ENCODE measurements at places on chromosomes 11 and 22. TPM values are rescaled to one million over a fixed set of nuclear protein-coding genes. Genes with fewer than 3 reads are reported as not detected.

- ATAC-seq, result peak; percentile 94
These were observed 80.2 kb downstream of the TBC1D22A start for GRCh38 chr22:46842606-46843005.

GRCh38 chr22:11628651-11629511 lies 3899.1 kb upstream of the OR11H1 start:
- ATAC-seq, result peak; percentile 49

DNA sequence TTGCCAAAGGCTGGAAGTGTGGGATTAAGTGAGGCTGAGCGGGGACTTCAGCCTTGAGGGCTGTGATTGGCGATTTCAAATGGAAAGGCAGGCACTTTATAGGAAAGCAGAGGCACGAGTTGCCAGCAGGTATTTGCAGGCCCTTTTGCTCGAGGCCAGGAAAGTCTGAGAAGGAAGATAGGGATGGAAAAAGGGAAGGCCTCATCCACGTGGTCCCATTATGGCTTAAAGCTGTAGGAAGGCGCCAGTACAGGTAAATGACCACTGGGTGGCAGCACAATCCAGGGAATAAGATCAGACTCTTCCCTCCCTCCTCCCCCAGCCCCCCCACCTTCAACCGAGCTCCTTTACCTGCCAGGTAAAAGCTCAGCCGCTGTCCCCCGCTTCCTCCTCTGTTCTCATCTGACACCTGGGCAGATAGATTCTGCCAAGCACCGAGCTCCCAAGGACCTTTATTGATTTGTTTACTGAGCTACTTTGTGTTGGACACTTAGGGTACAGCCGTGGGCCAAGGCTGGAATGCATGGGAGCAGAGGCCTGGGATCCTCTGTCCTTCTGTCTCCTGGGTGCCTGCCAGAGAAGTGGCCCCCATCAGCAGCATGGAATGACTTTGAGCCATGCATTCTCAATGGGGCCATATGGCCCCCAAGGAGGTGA lies 7.5 kb downstream of the P2RX3 start:
- ATAC-seq, result peak; percentile 83

GRCh38 chr11:61841636-61842527 lies 13.8 kb downstream of the FADS2 start:
- ATAC-seq, result no peak

GRCh38 chr11:40246983-40247382 lies 1212.5 kb downstream of the LRRC4C start:
- ATAC-seq, result no peak

GRCh38 chr22:46931881-46932280 lies 169.4 kb downstream of the TBC1D22A start:
- ATAC-seq, result peak; percentile 53

- no peak for ATAC-seq
These were observed 73.2 kb upstream of the LMO2 start for GRCh38 chr11:33965032-33965431.

Gene INPP5J
- total RNA-seq, result 1.5 TPM

- ATAC-seq, result peak; percentile 49
These were observed at the start of gene LTBP3 for GRCh38 chr11:65558002-65558929. Gene LTBP3, minus strand, starts transcription at chr11:65558359. Its CDS starts 400 bp downstream, at chr11:65557959.

Gene UBQLN3
- not detected for total RNA-seq

Gene ZP1
- total RNA-seq, result not detected

Gene OR8K1
- total RNA-seq, result not detected

- ATAC-seq, result no peak
These were observed 54.1 kb downstream of the MAML2 start for GRCh38 chr11:96288915-96289314.

Gene MRGPRF
- 1.7 TPM for total RNA-seq

DNA sequence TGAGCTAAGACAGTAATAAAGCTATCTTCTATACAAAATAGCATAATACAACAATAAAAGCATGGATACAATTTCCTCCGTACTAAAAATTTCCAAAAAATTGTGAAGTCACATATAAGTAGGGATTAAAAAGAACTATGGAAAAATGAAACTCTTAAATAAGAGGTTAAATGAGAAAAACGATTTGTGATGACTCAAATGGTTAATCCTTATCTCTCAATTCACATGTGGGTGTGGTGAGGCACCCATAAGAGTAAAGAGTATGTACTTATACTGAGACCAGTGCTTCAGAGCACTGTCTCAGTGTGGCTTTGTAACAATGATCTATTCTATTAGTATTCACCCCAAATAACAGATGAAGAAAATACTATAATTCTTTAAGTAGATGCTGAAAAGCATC lies 25.0 kb upstream of the CCDC34 start:
- ATAC-seq, result no peak

- peak; percentile 13 for ATAC-seq
These were observed 65.8 kb upstream of the WNT7B start for GRCh38 chr22:46042786-46043185.

DNA sequence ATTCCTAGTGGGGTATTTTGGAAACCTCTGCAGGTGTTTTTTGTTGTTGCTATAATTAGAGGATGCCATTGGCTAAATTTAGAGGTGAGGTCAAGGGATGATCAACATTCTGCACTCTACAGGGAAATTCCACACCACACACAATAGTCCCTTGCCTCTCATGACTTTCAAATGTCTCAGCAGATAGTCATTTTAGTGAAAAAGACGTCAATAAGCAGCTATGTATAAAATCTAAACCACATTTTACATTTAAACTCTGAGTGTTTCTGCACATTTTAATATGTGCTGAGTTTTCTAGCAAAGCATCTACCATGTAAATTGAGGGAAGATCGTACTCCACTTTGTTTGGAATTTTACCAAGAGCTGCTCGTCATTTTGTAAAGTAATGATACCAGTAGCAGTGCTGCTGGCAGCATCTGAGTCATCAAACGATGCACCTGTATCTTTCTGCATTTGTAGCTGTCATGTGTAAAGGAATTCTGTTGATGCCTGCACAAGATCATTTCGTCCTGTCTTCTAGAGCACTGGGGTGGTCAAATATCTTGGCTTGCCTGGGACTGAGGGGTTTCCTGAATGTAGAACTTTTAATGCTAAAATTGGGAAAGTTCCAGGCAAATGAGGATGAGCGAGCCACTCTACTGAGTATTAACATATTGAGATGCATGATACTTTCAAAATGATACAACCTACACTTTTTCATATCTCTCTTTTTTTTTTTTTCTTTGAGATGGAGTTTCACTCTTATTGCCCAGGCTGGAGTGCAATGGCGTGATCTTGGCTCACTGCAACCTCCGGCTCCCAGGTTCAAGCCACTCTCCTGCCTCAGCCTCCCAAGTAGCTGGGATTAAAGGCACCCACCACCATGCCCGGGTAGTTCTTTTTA lies 414.5 kb upstream of the SYN3 start:
- ATAC-seq, result no peak

DNA sequence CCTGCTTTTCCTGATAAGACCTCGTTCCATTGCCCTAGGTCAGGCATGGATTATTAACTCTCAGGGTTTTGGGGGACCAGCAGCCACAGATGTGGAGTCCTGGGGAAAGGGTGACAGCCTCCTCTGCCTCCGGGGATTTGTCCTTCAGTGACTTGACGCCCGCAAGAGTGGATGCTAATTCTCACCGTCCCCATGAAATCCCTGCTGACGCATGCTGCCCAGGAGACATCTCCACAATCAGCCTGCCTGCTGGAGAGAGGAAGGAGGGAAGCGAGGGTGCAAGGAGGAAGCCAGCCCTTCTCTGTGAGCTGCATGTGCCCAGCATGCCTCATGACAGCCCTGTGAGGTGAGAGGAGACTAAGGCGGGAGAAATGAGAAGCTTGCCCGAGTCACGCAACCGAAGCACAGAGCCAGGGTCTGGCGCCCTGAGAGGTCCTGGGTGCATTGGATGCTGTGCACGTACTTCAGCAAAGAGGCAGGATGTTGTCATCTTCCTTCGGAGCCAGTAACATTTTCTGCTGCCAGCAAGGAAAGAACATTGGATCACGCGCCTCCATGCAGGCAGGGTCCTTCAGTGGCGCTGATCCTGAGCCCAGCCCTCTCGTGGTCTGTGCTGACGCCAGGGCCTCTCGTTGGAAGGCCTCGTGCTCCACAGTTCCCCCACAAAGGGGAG lies 27.3 kb upstream of the KRTAP5-6 start:
- no peak for ATAC-seq

- ATAC-seq, result no peak
These were observed 20.3 kb upstream of the CYP2D6 start for GRCh38 chr22:42150727-42151590.

DNA sequence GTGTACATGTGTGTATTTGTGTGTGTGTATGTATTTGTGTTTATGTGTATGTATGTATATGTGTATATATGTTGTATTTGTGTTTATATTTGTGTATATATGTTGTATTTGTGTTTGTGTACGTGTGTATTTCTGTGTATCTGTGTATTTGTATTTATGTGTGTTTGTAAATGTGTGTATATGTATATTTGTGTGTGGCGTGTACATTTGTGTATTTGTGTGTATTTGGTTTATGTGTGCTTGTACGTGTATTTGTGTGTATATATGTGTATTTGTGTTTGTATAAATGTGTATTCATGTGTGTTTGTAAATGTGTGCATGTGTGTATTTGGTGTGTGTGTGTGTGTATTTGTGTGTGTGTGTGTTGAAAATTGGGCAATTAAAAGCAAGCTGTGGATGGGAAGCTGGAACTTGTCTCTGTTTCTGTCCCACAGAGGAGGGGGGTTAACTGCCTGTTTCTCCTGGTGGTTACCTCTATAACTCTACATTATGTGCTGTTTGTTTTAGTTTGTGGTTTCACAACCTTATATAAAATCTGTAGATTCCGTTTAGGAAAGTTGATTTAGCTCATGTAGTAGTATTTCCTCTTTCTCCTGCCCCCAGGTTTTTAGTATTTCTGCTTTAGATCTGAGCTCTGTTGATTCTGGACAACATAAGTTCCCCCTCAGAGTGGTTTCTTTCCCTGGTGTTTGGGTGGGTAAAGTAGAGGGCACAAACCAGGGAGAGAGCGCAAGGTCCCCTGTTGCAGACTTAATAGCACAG lies 28.9 kb downstream of the AP2A2 start:
- no peak for ATAC-seq

Gene C22orf39
- total RNA-seq, result 11.8 TPM

Gene GLYATL1
- 0.44 TPM for total RNA-seq

- ATAC-seq, result no peak
These were observed 4.8 kb upstream of the ELFN2 start for GRCh38 chr22:37431801-37432707.

GRCh38 chr11:131908316-131908715 lies 537.9 kb downstream of the NTM start:
- ATAC-seq, result no peak

Gene SPCS2
- 76.8 TPM for total RNA-seq

Gene NAV2
- total RNA-seq, result 17.0 TPM

DNA sequence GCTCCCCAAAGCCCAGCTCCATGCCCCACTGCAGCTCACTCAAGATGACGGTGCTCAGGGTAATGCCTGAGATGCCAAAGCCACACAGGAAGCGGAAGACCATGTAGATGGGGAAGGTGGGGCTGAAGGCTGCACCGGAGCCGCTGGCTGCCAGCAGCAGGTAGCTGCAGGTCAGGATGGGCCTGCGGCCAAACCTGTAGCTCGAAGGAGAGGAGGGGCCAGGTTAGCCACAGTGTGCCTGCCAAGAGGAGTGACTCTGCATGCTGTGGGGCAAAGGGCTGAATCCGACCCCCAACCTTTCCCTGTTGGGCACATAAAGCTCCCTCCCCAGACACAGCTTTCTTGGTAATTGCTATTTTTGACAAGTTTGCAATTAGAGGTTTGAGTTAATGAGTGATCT lies 14.9 kb upstream of the SLC22A6 start:
- ATAC-seq, result peak; percentile 58

DNA sequence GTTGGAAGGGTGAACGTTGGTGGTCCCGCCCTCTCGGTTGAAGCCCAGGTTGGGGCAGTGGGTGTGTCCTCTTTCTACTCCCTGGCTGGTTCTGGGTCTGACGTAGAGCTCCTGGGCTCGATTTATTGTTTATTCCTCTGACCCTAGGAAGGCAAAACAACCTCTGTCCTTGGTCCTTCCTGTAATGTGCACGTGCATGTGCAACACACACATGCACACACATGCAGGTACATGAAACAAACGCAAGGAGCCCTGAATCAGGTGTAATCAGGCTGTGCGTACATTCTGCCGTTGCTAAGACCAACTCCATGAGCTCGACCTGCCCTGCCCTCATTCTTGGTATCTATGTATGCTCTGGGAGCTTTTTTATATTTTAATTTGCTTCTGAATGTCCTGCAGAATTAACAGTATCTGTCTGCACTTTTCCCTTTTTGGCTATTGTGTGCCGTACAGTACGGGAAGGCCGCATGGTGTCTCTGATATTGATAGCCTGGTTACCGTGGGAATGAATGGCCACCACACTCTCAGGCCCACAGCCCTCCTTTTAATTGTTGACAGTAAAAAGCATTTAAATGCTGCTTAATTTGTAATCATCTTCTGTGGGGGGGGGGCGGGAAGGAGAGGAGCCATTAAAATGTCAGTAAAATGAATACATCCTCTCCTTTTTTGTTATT lies 66.0 kb upstream of the NNMT start:
- ATAC-seq, result no peak

DNA sequence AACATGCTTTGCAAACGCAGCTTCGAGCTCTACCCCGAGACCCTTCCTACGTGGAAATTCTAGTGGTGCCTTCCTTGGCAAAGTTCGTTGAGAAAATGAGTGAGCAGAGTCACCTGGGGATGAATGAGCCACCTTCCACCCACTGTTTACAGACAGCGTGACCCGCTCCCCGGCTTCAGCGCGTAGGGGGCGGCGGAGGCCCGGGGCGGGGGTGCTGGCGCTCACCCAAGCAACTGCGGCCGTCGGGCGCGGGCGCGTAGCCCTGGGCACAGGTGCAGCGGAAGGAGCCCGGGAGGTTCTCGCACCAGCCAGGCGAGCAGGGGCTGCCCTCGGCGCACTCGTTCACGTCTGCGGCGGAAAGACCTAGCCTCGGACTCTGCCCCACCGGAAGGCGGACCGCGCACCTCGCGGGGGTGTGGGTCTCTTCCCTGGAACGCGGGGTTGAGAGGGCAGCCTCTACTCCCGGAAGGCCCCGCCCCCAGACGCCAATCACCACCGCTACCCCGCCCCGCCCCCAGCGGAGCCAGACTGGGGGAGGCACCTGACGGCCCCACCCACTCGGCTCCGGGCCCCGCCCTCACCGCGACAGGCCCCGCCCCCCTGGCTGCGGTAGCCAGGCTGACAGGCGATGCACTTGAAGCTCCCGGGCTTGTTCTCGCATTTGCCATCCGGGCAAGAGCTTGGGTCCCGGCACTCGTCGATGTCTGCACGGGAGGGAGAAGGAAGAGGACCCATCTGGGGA lies 11.8 kb downstream of the LTBP3 start:
- peak; percentile 88 for ATAC-seq

GRCh38 chr11:20618083-20618482 lies 18.7 kb downstream of the SLC6A5 start:
- no peak for ATAC-seq

DNA sequence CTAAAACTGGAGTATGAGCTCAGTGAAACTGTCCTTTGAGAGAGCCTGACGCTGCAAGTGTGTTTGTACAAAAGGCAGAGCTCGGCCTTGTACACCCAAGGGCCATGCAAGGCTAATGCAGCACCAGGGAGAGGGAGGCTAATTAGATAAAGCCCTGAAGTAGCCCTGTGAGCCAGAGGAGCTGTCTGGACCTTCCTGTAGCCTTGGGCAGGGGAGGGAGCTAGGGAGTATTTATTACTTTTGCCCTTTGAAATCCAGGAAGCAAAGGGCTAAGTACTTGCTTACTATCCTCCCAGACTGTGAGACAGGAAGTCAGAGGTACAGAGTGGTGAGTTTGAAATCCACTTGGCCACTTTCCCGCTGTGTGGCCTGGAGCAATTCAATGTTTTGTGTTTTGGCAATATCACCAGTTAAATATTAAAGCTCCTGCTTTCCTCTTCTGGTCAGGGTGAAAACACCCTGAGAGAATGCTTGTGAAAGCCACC lies 10.2 kb upstream of the LDHA start:
- ATAC-seq, result peak; percentile 73

Gene CCDC134
- 6.9 TPM for total RNA-seq

Gene ANGPTL5
- not detected for total RNA-seq
